ENCODE measurements at places on chromosomes 4 and X.

DNA sequence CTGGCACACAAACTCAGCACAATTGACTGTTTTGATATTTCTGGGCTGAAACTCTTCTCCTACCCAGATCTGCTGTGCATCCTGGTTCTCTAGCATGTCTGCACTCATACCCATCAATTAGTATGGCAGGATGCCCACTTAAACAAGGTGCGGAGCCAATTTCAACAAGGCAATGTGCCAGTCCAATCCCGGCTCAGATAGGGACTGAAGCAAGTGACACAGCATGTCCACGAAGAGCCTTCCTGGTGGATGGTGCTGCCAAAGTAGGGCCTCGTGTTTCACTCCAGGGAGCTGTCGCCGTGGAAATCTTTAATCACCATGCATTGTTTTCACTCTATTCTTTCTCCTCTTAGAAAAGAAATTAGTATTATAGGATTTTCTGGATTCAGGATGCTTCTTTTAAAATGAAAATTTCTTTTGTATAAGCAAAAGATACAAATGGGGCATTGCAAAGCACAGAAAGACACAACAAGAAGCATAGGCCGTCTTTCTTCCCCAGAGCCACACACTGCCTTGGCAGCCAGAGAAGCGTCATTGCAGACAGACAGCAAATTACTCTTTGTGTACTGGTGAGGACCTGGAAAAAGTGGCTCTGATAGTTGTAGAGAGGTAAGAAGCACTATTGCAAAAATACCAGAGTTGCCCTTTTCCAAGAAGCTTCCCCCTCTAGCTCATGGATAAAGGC, 40.6 kb upstream of the LSM6 start:
- DNase-seq: no peak

- DNase-seq: no peak
These were observed 108.3 kb upstream of the MID1IP1 start for GRCh38 chrX:38692961-38693360.

DNA sequence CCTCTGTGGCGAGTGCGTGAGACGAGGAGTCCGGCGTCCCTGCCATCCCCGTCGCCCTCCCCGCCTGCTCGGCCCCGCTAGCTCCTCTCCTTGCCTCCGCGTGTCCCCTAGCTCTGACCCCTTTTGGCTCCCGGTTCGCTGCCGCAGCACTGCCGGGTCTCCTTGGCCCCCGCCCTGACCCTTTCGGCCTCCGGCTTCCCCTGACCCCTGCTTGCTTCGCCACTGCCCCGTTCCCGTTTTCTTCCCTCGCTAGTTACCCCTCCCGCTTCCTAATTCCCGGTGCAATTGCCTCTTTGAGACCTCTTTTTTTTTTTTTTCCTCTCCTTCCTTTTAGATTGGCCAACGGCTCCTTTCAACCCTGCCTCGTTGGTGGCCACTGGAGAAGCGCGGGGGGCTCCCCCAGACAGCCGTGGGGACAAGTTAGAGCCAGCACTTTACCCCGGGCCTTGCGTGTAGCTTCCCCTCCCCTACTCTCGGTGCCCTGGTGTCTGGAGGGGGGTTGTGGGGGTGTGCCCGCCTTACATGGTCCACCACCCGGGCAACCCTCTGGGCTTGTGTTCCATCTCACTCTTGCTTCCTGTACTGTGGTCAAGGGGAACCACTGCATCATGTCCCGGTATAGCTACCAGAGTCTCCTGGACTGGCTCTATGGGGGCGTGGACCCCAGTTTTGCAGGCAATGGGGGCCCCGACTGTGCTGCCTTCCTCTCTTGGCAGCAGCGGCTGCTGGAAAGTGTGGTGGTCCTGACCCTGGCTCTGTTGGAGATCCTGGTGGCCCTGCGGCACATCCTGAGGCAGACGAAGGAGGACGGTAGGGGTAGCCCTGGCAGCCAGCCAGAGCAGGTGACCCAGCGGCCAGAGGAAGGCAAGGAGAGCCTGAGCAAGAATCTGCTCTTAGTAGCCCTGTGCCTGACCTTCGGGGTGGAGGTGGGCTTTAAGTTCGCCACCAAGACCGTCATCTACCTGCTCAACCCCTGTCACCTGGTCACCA, 548 bp downstream of the TMEM164 start:
- DNase-seq: peak; percentile 35

GRCh38 chr4:80990851-80991250, 39.7 kb upstream of the BMP3 start:
- no peak for DNase-seq

GRCh38 chrX:101417981-101418841, 10.2 kb downstream of the HNRNPH2 start:
- peak; percentile 27 for DNase-seq

GRCh38 chr4:30720021-30720660, at the start of gene PCDH7:
Gene PCDH7 (plus strand): TSS chr4:30720369. CDS start chr4:30721423, 1,054 bp downstream.
- DNase-seq: no peak

GRCh38 chr4:90543419-90544170, 416.4 kb downstream of the CCSER1 start:
- no peak for DNase-seq

- DNase-seq: no peak
These were observed 240.3 kb upstream of the NDST3 start for GRCh38 chr4:117793845-117794480.

GRCh38 chrX:13373027-13373426, 53.2 kb upstream of the ATXN3L start:
- DNase-seq: no peak

GRCh38 chrX:74351760-74352159, 47.8 kb downstream of the ZCCHC13 start:
- no peak for DNase-seq

- peak; percentile 18 for DNase-seq
These were observed 72.8 kb downstream of the SLC9A7 start for GRCh38 chrX:46686003-46686645.

DNA sequence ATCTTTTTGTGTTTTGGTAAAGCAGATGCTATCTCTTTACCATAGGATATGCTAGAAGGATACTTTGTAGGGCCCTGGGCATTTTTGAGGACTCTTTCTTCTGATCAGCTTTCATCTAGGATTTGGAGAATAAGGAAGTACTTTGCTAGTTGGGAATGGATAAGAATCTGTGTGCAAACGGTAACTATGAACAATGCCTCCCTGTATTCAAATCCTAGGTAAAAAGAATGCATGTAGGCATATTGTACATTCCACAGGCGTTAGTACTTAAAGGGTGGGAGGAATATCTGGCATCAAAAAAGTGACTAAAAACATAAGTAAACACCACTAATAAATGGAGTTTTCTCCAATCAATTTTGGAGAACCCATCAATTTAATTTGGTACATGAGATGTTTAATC, 59.7 kb downstream of the SH3BGRL start:
- no peak for DNase-seq
